ENCODE measurements at places on chromosomes 12 and 14.

DNA sequence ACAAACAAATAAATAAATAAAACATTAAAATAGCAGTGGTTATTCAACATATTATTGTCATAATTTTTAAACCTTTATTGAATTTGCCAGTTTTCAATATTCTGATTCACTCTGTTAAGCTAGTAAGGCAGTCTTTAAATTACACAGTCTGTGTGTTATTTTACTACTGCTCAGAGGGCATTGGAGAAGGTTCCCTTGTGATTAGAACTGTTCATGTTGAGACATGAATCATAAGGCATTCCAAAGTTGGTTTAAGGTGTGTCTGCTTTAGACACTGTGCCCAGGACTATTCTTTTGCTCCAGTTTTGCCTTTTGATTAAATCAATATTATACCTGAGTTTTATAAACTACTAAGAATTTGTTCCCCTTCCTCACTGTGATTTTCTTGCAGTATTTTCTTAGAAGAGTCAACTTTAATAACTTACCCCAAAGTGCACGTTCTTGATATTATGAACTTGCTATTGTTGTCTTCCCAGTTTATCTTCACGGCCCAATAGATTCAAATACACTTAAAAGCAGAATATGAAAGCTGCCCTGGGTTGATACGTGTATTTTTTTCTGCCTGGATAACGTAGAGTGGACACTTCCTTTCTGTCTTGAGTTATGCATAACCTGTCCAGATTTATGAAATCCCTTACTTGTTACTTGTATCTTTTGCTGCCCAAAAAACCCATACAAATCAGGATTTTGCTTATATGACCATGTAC lies 105.3 kb upstream of the BCAT1 start:
- DNase-seq, result no peak

GRCh38 chr12:95788637-95789036 lies 1.9 kb downstream of the NTN4 start:
- peak; percentile 73 for DNase-seq

GRCh38 chr12:114812858-114813761 lies 129.1 kb upstream of the TBX3 start:
- peak; percentile 13 for DNase-seq

GRCh38 chr14:78005325-78005724 lies 164.8 kb upstream of the NRXN3 start:
- DNase-seq, result peak; percentile 7

- DNase-seq, result no peak
These were observed 12.0 kb downstream of the GNG2 start for GRCh38 chr14:51872396-51872795.

DNA sequence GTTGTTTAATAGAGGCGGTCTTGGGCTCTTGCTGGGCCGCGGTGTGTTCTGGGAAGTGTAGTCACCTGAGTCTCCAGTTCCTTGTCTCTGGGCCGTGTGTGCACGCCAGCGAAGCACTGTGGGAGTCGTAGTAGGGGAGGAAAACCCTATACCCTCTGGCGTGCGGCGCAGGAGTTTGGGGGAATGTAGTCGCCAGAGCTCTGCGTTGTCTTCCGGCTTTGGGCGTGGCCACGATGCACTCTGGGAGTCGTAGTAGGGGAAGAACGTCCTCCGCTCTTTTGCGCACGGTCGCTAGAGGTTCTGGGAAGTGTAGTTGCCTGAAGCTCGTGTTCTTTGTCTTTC lies 726 bp upstream of the ZNF140 start:
- DNase-seq, result peak; percentile 99

DNA sequence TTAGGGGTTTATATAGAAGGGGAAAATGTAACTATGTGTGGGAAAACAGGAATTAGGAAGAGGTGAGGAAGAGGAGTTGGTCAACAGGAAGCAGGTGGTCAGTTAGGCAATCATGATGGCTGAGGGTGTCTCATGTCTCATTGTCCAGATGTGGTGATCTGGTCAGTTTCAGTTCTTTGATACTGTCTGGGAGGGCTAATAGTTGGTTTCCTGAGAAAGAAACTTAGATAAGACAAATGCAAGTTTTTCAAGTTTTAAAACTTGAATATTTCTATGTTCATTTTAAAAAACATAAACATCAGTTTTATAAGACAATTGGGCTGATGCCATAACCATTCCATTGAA lies 1121.8 kb upstream of the USP15 start:
- no peak for DNase-seq

GRCh38 chr12:8636581-8636980 lies 23.9 kb upstream of the AICDA start:
- DNase-seq, result no peak

- no peak for DNase-seq
These were observed 45.9 kb downstream of the IFNG start for GRCh38 chr12:68113644-68114043.

GRCh38 chr12:52146089-52146821 lies 45.6 kb downstream of the KRT80 start:
- no peak for DNase-seq

- no peak for DNase-seq
These were observed 89.9 kb upstream of the PPP4R3A start for GRCh38 chr14:91599994-91600393.

- DNase-seq, result no peak
These were observed 35.1 kb downstream of the TRPV4 start for GRCh38 chr12:109797905-109798669.

DNA sequence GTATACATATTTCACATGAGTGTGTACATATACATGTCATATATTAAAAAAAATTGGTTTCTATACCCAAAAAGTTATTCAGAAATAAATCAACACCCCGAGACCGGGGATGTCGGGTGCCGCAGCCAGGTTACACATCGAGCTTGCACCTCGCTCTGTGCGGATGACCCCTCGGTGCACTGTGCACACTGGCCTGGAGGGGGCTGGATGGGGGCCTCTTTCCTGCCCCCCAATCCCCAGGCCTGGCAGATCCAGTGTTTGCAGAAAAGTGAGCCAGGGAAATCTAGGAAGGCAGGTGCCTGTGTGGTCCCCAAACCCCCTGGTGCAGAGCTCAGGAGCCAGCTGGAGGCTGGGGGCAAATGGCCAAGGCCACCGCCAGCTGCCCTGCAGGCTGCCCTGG lies 27.1 kb upstream of the GPR68 start:
- DNase-seq, result no peak
